ENCODE measurements at places on chromosomes 11 and 22. TPM values are rescaled to one million over a fixed set of nuclear protein-coding genes. Genes with fewer than 3 reads are reported as not detected.
A peak's percentile ranks its signal among the peaks of the same experiment; 100 is the strongest.

DNA sequence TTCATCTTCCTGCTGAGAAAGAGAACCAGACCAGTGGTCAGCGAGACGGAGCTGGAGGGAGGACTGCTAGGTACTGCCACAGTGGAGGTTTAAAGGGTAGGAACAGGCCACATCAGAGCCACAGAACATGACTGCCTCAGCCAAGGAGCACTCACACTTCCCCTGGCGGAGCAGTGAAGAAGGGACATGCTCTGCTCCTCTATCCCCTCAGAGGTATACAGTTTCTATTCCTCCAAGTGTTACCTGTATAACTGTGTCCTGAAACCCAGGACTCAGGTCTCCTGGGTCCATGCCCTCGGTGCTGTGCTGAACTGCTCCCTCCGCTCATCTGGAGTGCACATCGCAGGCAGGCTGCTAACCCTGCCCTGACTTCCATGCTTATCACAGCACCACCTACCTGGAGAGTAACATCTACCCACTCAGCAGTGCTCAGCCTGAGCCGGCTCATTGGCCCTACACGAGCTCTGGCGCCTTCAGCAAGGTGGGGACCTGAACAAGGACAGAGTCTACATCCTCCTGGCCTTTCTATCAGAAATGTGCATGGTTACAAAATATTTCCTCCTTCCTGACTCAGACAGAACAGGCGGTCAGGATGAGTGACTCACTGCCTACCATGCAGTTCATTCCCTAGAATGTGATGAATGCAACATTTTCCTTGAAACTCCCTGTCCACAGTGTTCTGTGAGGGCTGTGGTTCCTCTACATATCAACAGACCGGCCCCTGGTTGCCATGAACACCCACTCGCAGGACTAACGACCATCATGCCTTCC, 52.9 kb downstream of the C11orf58 start:
- peak; percentile 81 for DNase-seq

- peak; percentile 94 for DNase-seq
These were observed 1130.4 kb downstream of the LRRC4C start for GRCh38 chr11:40328890-40329614.

DNA sequence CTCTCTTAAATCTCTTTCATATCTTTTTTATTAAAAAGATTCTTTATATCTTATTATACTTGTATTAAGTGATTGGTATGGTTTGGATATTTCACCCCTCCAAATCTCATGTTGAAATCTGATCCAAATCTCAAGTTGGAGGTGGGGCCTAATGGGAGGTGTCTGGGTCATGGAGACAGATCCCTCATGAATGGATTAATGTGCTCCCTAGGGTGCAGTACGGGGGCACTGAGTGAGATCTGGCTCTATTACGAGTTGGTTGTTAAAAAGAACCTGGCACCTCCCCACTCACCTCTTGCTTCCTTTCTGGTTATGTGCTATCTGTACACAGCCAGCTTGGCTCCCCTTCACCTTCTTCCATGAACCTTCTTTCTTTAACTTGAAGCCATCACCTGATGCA, 149.6 kb downstream of the CWF19L2 start:
- no peak for DNase-seq

DNA sequence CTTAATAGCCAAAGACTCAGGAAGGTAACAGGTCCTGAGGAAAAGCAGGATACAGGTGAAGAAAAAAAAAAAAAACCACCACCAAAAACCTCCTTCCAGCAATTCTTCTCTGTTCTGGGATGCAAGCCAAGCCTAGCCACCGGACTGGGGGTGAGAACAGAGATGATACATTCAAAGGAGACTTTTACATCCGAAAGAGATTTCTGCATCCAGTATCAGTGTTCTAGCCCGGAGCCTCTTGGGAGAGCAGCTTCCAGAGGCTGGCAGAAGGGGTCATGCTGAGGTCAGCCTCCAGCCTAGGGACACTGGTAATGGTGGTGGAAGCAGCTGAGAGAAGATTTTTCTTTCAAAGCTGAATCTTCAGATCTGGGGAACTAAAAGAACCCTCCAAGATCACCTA, 76.2 kb downstream of the KCNC1 start:
- no peak for DNase-seq

Gene NLRP14
- not detected for total RNA-seq

- no peak for DNase-seq
These were observed 72.4 kb upstream of the FAT3 start for GRCh38 chr11:92152245-92152644.

DNA sequence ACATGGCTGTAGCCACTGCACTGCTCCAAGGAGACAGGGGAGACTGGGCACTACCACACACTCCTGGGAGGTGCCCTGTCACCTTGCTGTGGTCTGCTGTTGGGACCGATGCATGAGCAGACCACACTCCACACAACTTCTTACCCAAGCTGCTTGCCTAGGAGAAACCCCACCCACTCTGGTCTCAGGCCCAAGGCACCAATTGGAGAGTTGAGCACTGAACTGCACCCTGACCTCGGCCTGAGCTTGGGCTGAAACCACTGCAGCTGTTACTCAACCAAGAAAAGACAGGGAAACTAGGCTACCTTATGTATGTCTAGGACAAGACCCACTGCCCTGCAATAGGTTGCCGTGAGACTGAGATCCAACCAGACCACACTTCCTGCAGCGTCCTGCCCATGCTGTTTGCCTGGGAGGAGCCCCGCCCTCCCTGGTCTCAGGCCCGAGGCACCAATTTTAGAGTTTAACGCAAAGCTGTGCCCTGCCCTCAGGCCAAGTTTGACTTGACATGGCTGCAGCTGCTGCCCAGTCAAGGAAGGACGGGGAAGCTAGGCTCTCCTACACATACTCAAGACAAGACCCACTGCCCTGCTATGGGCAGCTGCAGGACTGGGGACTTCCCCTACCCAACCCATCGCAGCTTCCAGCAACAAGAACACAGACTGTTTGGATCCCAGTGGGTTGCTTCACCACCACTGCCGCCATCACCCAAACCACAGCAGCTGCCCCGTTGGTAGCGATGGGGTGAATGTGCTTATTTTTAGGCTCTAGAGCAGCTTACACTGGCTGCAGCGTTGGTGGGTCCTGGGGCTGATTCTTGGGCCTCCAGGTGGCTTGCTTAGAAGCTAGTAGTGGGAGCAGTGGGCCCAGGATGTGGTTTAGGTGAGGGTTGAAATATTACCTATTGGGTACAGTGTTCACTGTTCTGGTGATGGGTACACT, 66.8 kb downstream of the BRD1 start:
- DNase-seq: no peak

Gene MUC15
- not detected for total RNA-seq

- DNase-seq: no peak
These were observed 31.4 kb downstream of the GLB1L2 start for GRCh38 chr11:134363161-134363560.

- DNase-seq: no peak
These were observed 846 bp upstream of the POU2F3 start for GRCh38 chr11:120238968-120239620.

- no peak for DNase-seq
These were observed 32.2 kb upstream of the PTPRJ start for GRCh38 chr11:47948137-47948536.

Gene DEFB131B
- total RNA-seq: not detected

DNA sequence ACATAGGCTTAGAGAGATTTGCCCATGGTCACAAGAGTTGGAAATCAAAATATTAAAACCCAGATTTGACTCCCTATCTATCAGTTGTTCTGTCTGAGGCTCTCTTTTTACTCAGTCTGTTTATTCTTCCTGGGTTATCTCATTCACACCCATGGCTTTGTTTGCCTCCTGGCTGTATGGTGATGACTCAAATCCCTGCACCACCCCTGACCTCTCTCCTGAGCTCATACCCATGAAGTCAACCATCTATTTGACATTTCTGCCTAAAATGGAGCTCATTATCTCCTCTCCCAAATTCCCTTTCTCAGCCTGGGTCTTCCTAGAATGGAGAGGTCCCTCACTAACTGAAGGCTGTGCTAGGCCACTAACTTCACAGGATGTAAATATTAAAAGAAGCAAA, 27.8 kb upstream of the CCDC134 start:
- DNase-seq: peak; percentile 44

DNA sequence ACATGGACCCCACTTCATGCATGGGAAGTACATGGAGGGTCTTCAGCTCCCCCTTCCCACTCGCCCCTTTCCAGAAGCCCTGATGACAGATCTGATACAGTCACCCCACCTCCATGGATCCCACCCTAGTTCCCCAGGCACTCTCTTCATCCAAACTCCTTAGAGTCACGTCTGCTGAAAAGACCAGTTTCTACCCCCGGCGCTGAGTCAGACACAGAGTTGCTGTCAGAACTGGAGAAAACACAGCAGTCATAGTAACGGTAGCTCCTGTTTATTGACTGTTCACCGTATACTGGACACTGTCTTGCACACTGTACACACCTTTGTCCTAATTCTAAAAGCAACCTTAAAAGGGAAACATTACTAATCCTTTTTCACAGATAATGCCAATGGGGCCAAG, 29.1 kb downstream of the DRD2 start:
- no peak for DNase-seq

- DNase-seq: no peak
These were observed 77.6 kb upstream of the KCNQ1OT1 start for GRCh38 chr11:2777386-2777785.

GRCh38 chr11:66293777-66294625, 2.3 kb downstream of the TMEM151A start:
- DNase-seq: no peak

Gene TIGD3
- total RNA-seq: 1.5 TPM

DNA sequence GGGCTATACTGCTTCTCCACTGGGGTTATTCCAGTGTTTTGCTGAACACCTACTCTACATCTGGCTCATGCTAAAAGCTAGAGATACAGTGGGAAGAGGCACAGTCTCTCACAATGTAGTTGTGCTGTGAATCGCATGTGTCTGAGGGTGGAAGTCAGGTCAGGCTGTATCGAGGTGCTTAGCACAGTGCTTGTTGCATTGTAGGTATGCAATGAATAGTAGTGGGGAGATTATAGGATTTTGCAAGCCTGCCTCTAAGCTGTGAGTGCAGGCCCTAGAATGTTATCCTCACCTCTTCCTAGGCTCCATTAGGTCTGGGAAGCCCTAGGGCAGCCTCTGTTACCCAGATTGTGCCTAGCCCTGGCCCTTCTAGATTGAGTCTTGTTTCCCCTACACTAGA, 37.4 kb downstream of the MYO18B start:
- no peak for DNase-seq

GRCh38 chr11:61160487-61161189, 588 bp downstream of the VPS37C start:
- DNase-seq: no peak

Gene MS4A12
- not detected for total RNA-seq

DNA sequence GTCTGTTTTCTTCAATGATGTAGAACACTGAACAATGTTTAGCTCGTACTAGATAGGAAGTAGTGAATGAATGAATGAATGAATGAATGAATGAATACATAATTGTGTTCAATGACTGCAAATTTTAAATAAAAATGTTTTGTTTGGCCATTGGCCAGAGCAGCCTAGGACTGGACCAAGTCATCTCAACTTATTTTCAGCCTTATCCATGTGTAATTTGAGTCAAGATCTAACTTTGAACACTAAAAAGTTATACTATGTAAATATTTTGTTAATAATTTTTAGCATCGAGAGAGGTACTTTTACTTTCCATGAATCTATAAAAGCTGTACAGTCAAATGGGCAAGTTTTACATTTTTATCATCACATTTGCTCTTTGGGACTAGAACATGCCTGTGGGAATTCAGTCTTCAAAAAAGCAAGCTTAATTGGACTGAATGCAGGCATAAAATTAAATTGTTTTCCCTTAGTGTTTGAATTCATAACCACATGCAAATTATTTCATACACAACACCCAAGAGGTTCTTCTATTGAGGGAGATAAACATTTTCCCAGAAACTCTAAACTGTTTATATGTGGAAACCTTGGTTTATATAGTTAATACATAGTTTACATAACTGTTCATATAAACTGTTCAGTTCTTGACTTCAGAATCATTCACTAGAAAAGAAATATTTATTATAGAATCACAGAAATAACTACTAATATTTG, 222.1 kb upstream of the ANO3 start:
- DNase-seq: no peak

DNA sequence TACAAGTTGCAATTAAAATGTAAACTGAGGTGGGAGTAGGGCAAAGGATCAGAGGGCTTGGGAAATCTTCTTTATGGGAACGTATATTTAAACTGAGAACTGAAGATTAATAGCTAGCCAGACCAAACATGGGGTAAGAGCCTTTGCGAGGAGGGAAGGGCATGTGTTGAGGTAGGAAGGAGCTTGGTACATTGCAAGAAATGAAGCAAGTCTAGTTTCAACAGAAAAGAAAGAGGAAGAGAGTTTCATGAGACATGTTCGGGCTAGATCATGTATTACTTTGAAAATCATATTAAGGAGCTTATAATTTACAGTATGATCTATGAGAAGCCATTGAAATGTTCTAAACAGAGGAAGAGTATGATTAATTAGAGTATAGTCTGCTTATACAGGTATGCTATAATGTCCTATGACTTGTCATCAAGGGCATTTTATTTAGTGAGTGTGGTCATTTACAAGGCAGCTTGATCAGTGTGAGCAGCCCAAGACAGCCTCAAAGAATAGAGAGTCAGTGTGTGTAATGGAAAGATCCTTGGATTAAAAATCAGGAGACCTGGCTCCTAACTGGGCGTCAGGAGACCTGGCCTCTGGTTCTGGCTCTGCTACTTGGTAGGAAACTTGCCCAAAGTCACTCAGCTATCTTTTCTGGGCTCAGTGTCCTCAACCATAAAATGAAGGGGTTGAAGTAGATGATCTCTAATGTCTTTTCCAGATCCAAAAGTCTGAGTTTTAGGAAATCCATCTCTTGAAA, 10.9 kb downstream of the GAS2 start:
- DNase-seq: no peak

Gene MGAT3
- total RNA-seq: not detected

- no peak for DNase-seq
These were observed 59.6 kb downstream of the MTNR1B start for GRCh38 chr11:93028960-93029522.

DNA sequence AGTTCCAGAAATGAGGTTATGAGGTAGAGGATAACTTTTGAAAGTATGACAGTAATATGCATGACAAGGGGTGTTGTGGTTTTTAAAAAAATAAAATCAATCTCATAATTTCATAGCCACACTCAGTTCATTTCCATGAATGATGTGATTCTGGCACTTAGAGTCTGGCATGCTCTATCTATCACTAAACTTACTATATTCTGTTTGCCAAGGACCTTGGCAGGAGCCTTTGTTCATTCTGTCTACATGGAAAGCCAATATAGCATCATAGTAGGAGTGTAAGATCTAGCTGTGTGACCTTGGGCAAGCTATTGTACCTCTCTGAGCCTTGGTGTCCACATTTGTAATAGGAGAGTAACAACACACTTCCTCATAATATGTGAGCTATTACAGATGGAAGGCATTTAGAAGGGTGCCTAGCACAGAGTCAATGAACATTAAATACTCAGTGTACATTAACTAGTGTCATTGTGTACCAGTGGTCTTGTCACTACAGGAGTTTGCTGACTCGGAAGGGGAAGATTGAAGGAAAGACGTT, 507.6 kb downstream of the SOX6 start:
- no peak for DNase-seq

DNA sequence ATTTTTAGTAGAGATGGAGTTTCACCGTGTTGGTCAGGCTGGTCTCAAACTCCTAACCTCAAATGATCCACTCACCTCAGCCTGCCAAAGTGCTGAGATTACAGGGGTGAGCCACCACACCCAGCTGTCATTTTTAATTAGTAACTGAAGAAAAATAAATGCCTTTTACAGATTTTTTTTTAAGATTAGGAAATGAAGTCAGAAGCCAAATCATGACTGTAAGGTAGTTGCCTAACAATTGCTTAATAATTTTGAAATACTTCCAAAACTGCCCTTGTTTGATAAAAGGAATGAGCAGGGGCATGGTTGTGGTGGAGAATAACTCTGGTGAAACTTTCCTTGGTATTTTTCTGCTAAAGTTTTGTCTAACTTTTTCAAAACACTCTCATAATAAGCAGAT, 98.9 kb upstream of the SLC5A12 start:
- no peak for DNase-seq

Gene GUCY1A2
- total RNA-seq: not detected

Gene TTC36
- total RNA-seq: not detected

All from Caki2 (cell line).